Vagina (tissue), 2 donors: ENCODE measurements at places on chromosomes 2 and 18. TPM values are rescaled to one million over a fixed set of nuclear protein-coding genes. Genes with fewer than 3 reads are reported as not detected.

DNA sequence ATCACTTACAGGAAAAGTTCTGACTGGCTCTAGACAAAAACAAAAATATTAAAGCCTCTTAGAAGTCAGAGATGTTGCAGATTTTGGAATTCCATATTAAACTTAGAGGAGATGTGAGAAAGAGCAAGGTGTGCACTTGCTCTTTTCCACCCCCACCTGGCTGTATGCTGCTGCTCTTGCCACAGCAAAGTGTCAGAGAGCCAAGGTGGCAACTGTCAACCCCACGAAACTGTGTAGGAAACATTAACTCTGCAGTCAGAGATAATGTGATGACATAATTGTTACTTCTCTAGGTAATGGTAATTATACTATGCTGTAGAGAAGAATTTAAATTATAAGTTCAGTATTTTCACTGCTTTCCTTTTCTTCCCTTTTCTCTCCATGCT lies 25.4 kb downstream of the CD8A start:
- no peak for DNase-seq

- DNase-seq, result no peak
Measured at GRCh38 chr2:150041722-150042425, 445.6 kb downstream of the RND3 start.

DNA sequence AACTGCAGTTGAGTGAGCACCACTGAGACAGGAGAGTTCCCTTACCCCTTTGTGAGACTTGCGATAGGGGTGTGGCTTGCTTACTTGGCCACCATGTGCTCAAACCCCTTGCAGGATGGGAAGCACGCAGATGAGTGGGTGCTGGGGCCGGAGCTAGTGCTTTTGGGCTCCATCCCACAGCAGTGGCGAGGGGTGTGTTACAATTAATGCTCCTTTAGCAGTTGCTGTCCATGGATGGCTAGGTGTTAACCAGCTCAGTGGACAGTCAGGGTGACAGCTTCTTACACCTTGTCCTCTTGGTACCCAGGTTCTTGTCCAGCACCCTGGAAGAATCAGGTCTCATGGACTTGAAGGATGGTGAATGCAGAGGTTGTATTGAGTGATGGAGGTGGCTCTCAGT lies 103.9 kb downstream of the SH3RF3 start:
- no peak for DNase-seq

DNA sequence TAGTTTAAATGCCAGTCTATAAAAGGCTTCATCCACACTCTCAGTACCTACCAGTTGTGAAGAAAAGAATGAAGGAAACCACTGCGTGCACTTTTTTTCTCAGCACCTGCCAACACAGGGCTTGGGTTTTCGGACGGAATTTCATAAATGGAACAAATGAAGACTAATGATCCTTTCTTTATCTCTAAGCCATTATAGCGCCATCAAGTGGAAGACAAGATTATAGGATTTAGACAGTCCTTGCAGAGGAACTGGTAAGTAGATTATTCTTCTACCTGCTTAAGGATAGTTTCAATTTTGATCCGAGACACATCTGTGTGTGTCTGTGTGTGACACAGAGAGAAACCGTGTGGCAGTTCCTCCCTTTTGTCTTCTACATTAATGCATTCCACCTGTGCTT lies 245.6 kb downstream of the NRXN1 start:
- DNase-seq, result no peak

DNA sequence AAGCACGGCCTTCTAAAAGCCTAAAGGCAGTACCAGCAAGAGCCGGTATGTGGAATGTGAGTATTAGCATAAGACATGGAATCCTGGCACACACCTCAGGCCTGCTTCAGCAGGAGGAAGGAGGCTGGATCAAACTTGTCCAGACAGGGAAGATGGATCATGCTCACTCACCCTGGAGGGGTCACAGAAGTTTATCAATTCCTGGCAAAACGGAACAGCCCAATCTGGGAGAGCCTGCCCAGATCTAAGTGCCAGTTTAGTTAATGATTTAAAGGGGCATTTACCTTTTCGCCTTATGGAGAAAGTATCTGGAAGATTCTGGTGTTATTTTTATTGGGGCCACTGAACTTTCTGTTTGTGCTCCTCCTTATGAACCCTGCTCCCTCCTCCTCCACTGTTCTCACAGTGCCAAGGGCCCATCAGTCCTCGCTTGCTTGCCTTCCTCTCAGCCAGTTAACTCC lies 58.3 kb upstream of the NFE2L2 start:
- DNase-seq, result no peak

DES gene
- 883 TPM for total RNA-seq

GRCh38 chr18:55236150-55236931 lies 277.1 kb upstream of the CCDC68 start:
- DNase-seq, result no peak

DNA sequence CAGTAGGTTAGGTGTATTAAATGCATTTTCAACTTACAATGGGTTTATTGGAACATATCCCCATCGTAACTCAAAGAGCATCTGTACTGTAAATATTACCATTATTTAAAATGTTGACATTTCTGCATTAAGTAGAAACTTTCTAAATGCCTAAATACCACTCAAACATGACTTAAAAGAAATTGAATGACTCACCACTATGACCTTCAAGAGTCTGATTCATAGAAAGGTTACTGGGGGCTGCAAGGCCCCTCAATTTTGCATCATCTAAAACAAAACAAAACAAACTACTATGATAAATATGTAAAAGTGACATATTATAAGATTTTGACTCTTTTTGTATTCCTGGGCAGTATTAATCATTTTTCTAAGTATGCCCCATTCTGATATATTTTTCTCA lies 7.6 kb downstream of the WDR35 start:
- DNase-seq, result no peak

- no peak for DNase-seq
Measured at GRCh38 chr2:37868866-37869265, 56.2 kb upstream of the RMDN2 start.

GRCh38 chr2:79801082-79801481 lies 288.2 kb downstream of the CTNNA2 start:
- no peak for DNase-seq

- no peak for DNase-seq
Measured at GRCh38 chr2:65319674-65320041, 92.0 kb downstream of the ACTR2 start.

DNA sequence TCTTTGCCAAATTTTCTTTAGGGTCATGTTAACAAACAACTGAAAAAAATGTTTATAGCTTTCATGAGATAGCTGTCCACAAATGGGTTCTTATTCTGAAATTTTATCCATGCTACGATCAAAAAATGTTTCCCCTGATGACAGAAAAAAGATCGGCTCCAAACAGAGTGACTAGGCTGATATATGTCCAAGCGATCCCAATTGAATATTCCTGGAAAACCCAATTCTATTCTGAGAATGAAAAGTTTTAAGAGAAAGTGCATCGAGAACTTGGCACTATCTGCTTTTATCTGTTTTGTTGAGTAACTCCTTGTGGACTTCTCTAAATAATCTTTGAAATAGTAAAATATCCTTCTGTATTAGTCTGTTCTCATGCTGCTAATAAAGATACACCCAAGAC lies 19.1 kb downstream of the KCNE4 start:
- DNase-seq, result no peak

REG1A gene
- total RNA-seq, result not detected

DNA sequence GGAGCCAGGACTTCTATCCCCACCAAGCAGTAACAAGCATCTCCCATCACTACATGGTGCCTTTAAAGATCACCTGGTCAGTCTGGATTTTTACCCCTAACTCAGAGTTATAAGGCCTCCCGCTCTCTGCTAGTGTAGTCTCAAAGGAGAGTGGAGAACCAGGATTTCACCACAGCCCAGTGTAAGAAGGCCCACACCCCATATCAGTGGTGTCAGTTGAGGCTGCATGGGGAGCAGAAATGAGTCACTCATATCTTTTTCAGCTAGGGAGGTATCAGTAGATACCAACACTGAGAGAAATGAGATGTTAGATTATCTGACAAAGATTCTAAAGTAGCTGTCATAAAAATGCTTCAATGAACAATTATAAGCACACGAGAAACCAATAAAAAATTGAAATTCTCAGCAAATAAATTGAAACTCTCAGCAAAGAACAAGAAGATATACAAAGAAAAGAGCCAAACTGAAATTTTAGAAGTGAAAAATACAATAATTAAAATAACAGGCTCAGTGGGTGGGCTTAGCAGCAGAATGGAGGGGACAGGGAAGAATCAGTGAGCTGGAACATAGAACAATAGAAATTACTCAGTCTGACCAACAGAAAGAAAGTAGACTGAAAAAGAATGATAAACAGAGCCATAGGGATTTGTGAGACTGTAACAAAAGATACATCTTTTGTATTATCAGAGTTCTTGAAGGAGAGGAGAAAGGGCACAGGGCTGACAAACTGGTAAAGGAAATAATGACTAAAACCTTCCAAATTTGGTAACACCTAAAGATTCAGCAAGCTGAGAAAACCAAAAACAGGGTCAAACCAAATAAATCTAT lies 257.7 kb downstream of the ANAPC1 start:
- no peak for DNase-seq

DNA sequence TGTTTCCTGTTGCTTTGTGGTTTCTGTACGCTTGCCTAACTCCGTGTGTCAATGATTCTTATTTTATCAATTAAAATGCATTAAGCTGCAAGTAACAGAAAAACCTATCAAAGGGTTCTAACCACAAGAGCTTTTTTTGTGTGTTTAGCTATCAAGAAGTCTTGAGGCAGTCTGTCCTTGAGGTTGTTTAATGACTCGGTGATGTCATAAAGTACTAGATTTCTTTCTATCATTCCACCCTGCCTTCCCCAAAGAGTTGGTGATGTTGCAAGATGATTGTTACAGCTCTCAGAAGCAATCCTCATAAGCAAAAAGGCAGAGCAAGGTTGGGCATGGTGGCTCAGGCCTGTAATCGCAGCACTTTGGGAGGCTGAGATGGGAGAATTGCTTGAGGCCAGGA lies 51.9 kb upstream of the SPTBN1 start:
- no peak for DNase-seq
